ENCODE measurements at places on chromosomes 7 and 10.
A peak's percentile ranks its signal among the peaks of the same experiment; 100 is the strongest.

DNA sequence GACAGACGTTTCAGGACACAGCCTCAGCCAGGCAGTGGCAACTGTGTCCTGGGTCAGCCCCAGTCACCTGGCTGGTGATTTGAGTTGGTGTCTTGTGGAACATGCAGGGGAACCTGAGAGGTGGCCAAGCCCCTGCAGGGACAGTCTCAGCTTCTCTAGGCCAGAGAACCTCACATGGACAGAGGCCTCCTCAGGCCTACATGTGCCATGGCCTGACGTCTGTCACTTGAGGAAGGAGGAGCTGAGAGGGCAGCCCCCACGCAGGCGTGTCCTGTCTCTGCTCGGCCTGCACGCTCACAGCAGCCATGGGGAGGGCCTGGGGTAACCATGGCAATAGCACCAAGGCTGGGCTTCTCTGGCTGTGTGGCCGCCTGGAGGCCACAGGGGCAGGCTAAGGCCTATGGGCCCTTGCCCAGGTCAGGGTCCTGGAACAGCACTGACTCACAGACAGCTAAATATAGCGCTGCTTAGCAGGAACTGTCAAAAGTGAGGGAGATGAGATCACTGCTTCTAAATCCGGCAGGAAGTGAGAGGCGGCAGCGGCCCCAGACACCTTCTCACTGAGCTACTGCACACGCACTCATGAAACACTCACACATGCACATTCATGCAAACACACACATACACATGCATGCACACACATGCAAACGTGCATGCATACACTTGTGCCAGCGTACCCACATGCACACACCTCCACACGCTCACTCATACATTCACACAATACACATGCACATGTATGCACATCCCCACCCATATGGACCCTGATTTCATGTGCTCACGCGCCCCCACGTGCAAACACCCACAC is 57.0 kb downstream of the YKT6 start:
- DNase-seq, result peak; percentile 47

DNA sequence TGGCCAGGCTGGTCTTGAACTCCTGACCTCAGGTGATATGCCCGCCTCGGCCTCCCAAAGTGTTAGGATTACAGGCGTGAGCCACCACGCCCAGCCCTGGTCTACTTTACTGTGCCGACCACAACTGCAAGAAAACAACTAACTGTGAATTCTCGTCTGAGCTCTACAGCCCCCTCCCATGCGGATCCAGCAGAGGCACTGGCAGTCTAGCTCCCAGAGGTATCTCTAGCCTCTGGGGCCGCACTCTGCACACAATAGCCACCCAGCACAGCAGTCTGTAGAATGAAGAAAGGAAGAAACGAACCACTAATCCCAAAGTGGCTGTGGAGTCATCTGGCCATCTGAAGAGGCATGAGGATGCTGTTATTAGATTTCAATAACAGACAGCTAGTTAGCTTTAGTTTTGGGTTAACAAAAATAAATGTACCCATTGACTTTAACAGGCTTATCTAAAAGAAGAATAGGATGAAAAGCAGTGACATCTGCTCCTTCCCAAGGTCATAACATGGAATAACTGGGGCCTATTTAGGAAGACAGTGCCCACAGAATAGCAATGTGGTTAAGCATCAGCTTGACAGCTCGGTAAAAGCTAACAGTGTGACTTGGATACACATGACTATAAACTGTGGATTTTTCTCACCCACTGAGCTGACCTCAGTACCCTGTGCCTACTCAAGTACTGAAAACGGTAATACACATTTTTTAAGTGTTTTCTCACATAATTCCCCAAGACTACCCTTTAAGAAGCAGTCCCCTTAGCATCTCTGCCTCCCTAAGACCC is 131.9 kb downstream of the TNS3 start:
- no peak for DNase-seq

DNA sequence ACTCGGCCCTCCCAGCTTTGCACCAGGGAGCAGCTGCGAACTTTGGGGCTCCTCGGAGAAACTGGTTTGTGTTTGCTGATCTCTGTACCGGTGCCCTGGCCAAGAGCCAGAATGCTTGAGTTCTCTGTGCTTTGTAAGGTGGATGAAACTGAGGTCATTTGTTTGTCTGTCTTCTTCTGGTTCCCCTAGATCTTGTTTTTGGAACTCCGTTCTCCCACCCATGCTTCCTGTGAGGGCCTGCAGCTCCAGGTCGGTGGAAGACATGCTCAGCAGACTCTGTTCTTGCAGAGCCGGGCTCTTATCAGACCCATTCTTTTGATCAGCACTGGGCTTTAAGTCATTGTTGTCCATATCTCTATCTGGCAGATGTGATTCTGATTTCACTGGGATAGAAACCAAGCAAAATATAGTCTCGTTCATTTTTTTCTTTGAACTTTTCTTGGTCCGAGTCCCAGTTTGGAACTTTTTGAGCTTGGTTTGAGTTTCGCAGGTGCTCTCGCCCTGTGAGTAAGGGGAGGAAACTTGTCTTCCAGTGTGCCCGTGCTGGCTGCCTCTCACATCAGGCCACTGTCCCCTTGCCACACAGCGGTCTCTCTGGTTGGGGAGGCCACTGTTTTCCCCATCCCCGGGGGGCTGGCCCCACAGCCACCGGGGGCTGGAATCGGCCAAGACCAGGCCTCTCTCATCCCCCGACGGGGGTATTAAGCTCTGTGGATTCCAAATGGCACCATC is 31.2 kb downstream of the JCAD start:
- DNase-seq, result no peak

DNA sequence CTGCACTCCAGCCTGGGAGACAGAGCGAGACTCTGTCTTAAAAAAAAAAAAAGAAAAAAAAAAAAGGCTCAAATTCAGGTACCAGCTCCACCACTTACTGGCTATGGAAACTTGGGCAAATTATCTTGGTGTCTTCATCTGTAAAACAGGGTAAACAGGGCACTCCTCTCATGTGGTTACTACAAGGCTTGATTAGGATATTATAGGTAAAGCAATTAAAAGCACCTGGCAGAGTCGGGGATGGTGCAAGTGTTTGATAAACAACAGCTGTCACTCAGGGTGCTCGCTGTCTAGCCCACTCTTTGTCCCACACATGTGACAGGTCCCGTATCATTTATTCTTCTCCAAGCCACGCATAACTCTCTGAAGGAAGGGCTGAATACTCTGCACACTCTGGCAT is 96.9 kb downstream of the SORBS1 start:
- DNase-seq, result no peak

- DNase-seq, result no peak
These were observed 43.2 kb upstream of the TMEM236 start for GRCh38 chr10:17708821-17709220.

DNA sequence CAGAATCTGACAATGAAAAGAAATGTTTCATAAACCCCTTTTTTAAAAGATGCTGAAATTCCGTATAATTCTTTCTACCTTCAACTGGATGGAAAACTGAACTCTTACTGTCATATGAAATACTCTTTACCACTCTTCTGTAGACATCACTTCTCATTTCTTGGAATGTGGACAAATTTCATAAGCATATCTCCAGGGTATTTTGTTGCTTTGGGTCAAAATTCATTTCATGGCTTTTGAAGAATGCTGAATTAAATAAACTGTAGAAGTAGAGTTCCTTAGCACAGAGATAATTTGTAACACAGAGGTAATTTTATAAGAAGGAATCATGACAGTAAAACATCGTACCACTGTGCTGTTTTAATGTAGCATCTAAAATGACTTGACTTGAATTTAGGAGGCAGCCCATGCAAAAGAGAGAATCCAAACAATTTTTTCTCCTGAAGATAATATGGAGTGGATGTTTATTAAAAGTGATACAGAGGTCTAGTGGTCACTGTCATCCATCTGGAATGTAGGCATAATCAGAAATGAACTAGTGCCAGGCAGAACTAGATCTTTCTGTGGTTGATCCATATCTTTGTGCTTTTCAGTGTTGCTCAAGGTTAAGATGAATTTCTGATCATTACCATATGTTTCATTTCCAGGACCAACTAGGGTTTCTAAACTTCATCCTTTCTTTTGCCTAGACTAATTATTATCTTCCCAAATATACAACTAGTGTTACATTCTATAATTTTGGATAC is 492.0 kb downstream of the KIF20B start:
- no peak for DNase-seq

GRCh38 chr10:1166828-1167275 is 110.7 kb downstream of the WDR37 start:
- peak; percentile 18 for DNase-seq

DNA sequence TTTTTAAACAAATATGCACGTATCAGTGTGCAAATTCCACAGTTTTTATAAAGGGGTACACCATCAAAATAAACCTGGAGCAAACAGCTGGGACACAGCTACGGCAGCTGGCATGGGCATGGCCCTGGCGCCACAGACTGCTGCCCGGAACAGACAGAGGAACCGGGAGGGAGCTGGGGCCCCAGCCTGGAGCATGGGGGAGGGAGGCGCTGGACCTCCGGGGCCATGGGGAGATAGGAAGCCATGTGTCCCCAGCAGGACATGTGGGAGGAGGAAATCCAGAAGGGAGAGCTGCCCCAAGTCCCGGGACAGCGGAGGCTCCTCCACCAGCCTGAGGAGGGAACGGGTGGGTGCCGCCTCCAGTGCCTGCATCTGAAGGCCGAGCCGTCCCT is 180.1 kb downstream of the MAD1L1 start:
- DNase-seq, result no peak

DNA sequence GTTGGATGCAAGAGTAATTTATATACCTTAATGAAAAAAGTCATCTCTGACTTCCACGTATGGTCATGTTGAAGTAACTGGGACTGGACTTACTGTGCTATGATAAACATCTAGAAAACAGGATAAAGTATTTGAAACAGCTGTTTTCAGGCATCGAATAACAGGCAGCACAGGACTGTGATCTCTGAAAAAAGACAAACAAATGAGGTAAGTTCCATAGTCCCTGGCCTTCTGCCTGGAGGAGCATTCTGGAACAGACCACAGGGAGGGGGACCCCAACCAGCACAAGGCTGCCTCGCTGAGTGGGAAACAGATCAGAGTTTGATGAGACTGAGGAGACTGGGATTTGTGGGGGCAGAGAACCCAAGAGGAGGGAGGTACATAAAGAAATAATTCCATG is 89.1 kb upstream of the HABP2 start:
- DNase-seq, result no peak

DNA sequence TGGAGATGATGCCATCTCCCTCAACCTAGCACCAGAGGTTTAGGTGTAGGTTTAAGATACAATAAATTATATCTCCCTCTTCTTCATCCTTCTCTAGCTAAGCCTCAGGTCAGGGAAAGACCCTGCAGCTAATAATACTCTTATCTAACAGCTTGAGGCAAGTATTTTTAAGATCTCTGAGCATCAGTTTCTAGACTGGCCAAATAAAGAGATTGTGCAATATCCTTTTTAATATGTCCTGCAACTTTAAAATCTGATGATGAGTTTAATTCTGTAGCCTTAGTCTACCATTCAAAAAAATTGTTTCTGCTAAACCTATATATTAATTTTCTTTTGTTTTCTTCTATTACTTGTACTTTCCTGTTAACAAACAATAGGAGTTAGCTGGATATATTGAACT is 850.8 kb downstream of the GRM8 start:
- DNase-seq, result no peak

- DNase-seq, result no peak
These were observed 444.2 kb upstream of the C7orf33 start for GRCh38 chr7:148146346-148146745.

DNA sequence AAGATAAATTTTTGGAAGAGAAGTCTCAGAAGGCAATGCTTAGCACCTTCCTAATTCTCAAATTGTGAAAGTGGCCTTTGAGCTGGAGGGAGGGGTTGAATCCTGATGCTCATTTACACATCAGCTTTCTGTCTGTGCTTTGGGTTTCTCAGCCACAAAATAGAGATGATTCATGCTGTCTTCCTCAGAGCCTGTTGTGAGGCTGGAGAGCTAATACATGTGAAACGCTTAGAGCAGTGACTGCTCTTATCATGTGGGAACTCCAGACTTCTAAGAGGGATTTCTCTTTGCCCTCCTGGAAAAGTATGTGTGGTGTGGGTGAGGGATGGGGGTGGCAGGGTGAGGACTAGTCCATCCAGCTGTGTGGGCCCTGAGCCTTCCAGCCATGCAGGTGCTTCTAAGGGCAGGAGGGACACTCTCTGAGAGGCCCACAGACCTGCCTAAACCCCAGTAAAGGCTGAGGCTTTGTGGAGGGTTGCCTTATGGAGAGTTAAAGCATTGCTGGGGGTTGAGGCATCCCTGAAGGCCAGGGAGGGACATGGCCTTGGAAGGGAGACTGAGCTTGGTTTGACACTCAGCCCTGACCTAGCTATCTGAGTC is 4.8 kb upstream of the EVX1 start:
- DNase-seq, result no peak

GRCh38 chr7:17027143-17027788 is 145.5 kb upstream of the AGR3 start:
- DNase-seq, result no peak

DNA sequence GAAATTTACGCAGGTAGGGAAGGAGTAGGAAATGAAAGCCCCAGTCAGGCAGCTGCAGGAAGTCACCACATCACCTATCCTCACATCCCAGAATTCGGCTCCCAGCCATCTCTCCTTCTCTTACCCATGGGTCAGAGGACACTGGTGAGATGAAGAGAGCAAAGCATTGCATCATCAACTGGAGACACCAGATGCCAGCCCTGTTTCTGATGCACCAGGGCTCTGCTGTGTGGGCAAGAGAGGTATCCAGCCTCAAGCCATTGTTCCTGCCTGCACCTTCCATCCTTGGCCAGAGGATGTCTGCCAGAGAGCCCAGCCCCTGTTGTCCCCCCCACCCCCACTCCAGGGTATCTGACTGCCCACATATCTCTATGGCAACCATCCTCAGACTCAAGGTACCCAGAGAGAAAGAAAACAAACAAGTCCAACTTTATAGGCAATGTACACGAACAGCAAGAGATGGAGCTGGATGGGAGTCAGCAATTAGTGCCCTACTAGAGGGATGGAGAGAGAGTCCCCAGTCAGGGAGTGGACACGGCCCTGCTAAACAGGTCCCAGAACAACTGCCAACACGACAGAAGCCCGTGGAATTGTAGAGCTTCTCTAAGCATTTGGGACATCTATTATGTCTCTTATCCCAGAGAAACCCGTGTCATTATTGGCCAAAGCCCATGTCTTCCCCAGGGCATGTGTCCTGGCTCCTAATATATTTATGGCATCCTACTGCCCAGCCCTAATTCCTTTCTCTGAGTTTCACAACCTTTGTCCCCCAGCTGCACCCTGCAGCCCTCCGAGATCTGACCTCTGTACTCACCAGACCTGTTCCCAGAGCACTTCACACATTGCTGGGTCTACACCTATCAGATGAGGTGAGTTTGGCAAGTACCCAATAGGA is 2.8 kb downstream of the CAMK2G start:
- DNase-seq, result no peak

DNA sequence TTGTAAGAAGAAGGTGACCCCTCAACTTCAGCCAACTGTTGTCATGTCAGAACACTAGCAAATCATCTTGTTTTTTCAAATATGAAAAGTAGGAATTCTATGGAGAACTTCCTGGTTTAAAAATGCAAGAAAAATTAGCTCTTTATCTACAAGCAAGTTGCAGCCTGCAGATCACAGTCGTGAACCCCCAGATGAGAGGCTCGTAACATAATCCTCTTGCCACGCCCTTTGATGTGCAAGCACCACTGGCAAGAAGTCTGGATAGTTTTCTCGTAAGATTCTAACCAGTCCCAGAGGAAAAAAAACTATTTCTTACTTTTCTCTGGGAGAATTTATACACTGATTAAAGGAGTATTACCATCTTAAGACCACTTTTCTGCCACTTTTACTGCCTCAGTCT is 132.3 kb downstream of the DPY19L1 start:
- no peak for DNase-seq
